ENCODE measurements at places on chromosomes 7 and 10.

DNA sequence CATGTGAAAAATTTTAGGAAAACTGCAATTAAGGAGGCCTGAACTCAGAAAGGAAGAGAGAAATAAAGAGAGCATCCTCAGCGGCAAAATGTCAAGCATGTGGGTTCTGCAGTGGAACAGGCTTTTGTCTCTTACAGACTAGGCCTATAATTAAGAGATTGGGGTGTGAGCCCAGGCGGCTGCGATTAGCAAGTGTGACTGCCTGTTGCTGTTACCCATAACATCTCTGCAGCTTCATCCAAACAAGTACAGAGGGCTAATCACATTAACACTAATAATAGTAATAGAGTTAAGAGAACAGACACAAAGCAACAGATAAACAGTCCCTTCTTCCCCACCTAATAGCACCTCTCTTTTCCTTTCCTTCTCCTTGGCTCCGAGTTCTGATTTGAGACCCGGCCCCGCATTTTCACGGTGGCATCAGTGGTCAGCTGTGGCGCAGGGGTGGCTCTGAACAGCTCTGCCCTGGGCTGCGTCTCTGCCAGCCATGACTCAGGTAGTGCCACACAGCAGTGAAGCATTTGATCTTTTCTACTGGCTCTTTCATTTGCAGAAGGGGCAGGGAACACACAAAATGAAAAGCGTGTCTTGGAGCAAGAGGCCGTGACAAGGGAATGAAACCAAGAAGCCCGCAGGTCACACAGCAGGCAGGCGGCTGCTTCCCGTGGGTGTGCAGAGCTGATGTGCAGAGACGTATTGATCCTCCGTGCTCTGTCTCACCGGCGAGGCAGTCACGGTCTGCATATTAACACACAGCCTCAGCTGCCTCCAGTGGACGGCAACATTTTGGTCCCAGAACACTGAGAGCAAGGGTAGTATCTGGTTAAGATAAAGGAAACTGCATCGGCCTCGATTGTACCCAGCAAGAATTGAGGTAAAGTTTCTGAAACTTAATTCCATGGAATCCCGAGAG, 103.1 kb downstream of the KLF6 start:
- DNase-seq, result no peak

GRCh38 chr7:141652691-141653090, 49.3 kb downstream of the DENND11 start:
- no peak for DNase-seq

GRCh38 chr7:55546814-55547213, 25.5 kb downstream of the VOPP1 start:
- DNase-seq, result peak; percentile 89

DNA sequence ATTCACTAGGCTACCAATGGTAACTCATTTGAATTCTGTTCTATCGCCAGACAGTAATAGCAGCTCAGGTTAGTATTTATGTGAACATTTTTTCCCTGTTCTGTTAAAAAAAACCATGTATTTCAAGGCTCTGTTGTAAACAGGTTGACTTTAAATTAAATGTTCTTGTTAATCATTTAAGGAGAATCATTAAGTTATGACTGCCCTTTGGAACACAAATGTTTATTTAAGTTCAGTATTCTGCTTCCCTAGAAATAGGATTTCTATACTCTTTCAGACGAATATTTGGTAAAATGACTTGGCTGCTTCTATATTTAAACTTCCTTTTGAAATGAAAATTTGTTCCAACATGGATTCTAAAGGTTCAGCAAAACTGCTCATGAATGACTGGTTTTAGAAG, 13.1 kb upstream of the CROT start:
- no peak for DNase-seq

DNA sequence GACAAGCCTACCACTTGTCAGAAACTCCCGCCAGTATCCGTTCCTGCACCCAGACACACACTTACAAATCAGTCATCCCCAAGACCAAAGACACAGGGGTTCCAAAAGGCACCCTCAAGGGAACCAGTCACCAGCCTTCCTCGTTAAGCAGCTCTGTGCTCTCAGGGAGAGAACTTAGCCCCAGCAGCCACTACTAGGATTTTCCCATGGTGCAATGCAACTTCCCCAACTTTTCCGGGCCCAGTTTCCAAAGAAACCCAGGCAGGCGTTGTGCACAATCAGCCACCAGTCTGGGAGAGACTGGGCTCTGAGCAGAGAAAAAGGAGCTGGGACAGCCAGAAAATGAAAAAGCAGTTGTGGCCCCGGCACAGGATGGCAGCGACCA, 1.2 kb downstream of the DLG5 start:
- DNase-seq, result peak; percentile 54

GRCh38 chr10:118567701-118568248, 27.7 kb downstream of the PRLHR start:
- no peak for DNase-seq

DNA sequence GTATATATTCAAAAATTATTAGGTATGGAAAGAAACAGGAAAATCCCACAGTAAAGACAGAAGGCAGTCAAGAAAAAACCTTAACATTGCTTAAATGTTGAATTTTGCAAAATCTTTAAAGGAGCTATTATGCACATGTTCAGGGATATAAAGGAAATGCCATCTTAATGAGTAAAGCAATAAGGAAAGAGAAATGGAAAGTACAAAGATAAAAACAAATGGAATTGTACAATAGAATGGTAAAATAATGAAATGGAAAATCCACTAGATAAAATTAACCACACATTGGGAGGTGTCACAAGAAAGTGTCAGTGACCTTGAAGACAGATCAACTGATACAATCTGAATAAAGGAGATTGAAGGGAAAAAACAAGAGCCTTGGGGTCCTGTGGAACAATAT, 82.0 kb downstream of the KIF20B start:
- DNase-seq, result peak; percentile 8

DNA sequence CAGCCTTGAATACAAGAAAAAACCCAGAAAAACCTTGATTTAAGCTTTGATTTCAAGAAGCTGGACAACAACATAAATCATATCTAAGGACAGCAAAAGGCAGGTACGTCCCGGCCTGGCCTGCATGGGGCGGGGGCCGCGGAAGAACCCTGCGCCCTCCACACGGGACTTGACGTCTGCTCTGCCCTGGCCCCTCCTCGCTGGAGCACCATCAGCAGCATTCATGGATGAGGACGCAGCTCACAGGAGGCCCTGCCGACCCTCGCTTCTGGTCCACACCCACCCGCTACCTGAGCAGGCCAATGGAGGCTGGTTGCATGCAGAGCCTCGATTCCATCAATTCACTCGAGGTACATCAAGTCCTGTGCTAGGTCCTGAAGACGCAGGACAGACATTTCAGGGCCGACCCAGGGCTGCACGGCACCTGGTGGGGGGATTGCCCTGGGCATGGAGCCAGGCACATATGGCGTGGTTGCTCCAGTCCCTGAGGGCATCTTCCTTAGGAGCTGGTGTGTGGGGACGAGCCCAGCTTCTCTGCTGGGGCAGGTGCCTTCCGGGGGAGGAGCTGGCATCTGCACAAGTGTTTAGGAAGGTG, 63.1 kb upstream of the NKX6-2 start:
- no peak for DNase-seq

DNA sequence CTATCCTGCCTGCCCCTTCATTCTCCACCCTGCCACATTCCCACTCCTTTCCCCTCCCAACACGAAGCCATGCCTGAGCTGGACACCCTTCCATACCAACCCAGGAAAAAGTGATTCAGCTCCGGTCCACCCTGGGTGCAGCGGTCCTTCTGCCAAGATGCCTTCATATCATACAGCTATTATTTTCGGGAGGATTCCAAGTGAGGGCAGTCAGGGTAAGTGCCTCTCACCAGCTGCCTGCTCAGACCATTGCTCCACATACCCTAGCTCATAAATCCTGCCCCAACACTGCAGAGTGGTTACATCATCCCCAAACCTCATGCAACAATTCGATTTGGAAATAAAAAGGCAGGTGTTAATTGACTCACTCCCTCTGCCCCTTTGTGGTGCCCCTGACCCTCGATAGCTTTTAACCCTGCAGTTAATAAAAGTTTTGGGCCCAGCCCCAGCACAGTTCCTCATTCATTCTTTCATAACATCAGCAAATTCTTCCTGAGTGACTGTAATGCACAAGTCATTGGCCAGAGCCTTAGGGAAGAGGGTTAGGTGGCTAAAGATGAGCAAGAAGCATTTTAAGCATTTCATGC, 42.6 kb downstream of the ZNF503 start:
- peak; percentile 90 for DNase-seq

- DNase-seq, result no peak
Measured at GRCh38 chr7:45160417-45160881, 2.9 kb downstream of the RAMP3 start.

DNA sequence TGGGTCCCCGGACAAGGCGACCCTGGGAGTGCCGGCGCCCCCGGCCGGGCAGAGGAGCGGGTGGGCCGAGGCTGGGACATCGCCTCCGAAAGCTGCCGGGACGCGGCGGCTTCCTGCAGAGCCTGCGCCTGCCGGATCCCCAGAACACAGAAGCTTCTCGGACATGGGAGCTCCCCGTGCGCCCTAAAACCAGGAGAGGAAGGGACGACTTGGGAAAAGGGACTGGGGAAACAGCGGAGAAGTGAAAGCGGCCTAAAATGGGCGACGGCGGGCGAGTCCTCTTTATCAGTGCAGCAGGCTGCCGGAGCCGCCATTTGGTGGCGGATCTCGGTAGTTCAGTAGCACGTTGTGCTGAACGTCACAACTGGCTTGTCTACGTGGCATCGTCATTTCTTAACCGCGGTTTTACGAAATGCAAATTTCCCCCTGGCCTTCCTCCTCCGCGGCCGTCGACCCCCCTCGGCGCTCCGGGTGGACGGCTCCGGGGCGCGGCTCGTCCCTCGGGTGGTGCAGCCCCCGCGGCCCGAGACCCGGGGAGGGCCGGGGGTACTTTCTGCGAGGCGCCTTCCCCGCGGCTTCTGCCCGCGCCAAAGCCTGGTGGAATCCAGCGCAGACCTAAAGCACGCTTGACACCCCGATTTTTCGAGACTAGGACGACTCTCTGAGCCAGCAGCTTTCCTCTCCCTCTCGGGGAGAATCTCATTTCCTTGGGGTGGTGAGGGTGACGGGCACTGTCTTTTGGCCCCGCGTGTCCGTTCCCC, 9.9 kb upstream of the SPAG6 start:
- DNase-seq, result peak; percentile 53

DNA sequence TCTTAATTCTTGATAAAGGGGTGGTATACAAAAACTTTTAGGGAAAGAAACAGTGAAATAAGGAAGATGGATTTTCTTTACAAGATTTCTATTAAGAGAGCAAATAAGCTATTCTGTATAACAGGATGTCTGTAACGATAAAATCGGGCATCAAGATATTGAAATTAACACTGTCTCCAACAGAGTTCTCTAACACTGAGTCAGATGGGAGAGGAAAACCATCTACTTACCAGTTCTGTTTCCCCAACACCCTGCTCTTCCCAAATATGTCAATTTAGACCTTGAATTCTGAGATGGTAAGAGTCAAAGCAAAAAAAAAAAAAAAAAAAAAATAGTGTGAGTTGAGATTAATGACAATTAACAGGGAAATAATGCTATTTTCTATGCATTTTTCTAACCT, 23.0 kb downstream of the SMURF1 start:
- DNase-seq, result peak; percentile 43

DNA sequence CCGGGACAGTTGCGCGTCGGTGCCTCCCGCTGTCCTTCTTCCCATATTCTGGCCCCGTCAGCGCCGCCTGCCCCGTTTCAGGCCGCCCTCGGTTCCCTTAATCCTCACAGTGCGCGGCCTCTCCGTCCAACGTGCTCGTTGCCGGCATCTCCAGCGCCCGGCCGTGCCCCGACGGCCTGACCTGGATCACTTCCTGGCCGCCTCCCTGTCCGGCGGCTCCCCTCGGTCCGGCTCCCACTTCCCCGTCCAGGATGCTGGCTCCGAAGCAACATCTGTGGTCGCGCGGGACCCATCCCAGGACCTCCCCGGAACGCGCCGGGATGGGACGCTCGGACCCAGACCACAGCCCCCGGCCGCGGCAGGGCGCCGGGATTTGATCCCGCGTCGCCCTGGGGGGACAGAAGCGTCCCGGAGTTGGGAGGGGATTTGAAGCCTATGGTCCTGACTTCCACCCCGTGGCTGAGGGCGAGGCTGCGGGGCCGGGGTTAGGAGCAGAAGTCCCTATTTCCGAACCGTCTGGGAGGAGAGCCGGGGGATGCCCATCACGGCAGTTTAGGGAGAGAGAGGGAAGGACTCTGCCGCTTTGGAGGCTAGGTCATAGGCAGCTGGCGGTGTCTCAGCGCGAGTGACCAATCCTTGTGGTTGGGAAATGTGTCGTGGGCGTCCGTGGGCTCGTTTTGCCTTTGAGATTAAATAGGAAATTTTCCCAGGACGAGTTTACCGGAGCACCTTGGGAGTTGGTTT, 53.8 kb downstream of the KCTD7 start:
- DNase-seq, result peak; percentile 30

GRCh38 chr10:92395271-92395670, 104.3 kb downstream of the MARCHF5 start:
- DNase-seq, result no peak

DNA sequence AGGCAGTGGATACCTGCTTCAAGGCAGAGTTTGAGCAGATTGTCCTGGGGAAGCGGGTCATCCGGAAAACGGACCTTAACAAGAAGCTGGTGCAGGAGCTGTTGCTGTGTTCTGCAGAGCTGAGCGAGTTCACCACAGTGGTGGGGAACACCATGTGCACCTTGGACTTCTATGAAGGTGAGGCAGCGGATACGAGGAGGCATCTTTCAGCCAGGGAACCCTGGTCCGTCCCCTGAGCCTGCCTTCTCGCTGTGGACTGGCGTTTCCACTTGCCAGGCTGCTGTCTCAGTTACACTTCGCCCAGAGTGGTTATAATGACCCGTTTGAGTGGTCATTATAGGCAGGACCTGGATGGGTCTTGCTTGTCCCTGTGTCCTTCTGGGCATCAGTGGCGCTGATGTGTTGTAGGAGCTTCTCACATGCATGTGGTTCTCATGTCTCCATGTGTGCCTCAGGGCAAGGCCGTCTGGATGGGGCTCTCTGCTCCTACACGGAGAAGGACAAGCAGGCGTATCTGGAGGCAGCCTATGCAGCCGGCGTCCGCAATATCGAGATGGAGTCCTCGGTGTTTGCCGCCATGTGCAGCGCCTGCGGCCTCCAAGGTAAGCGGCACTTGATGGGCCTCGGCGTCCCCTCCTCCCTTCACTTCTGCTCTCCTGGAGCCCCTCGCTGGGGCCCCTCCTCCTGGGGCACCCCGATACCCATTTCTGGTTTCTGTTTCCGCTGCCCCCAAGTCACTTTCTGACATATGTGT, 18.0 kb downstream of the UPP1 start:
- no peak for DNase-seq

- DNase-seq, result peak; percentile 69
Measured at GRCh38 chr7:143049362-143049761, 2.8 kb upstream of the OR6V1 start.

DNA sequence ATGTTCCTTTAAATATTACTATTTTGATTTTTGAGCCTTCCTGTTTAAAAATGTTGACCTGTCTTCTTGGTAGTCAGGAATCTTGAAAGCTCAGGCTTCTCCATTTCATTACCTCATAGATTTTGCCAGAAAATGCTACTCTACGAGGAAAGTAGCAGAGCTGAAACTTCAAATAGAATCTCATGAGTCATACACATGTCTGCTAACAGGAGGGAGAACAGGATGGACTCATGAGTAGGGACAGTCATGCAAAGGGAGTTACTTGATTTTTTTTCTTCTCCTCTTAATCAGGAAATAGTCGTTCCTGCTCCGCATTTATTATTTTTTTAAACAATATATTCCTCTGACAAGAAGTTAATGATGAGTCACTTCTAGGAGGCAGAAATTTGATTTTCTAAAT, 37.0 kb upstream of the MINDY3 start:
- DNase-seq, result peak; percentile 60

GRCh38 chr7:5448378-5449037, 24.9 kb upstream of the TNRC18 start:
- DNase-seq, result no peak

GRCh38 chr10:122727426-122727825, 27.8 kb upstream of the C10orf120 start:
- DNase-seq, result no peak
